ENCODE measurements at places on chromosomes 3 and 15.

GRCh38 chr3:150583028-150583427, 20.1 kb upstream of the SELENOT start:
- DNase-seq, result no peak

GRCh38 chr3:140292170-140292569, 357.2 kb downstream of the CLSTN2 start:
- no peak for DNase-seq

GRCh38 chr3:127589600-127590281, 792 bp downstream of the TPRA1 start:
- no peak for DNase-seq

GRCh38 chr15:74336061-74337005, 31.1 kb downstream of the CYP11A1 start:
- DNase-seq, result no peak

DNA sequence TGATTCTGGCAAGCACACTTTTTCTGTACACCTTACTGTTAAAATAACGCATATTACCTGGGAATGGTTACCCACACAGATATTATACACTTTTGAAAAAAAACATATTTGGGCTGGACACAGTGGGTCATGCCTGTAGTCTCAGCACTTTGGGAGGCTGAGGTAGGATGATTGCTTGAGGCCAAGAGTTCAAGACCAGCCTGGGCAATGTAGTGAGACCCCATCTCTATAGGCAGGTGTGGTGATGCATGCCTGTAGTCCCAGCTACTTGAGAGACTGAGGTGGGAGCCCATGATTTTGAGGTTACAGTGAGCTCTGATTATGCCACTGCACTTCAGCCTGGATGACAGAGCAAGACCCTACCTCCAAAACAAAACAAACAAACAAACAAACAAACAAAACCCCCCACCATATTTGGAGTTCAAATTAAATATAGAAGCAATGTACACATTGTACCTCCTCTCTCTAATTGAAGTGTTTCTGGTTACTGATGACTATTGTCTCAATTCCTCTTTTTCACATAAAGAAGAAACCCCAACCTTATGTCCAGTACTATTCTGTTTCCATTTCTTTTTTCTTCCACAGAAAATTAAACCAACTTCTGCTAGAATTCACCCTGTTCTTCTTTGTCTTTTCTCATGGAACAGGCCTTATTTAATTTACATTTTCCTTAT, 152.6 kb upstream of the UMPS start:
- no peak for DNase-seq

- DNase-seq, result no peak
Observed at GRCh38 chr3:129336093-129336706, 57.5 kb downstream of the HMCES start.

DNA sequence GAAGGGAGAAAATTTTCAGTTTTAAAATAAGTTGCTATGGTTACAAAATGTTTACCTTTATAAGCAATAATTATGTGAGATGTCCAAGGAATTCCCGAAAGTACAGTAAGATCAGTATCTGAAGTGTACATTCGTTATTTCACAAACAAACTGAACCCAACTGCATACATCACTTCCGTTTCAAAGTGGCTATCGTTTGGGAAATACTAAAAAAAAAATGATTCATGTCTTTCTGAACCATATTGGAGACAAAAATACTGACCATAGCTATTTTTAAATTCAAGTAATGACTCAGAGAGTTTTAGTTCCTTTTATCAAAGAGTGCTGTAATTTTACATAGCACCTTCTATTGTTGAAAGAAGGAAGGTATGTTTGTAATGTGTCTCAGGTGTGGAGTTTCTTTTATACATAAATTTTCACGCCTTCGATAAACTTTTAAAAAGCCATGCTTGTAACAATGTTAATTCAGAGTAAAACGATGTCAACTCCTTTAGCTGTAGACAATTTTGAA, 8.0 kb upstream of the ANKRD28 start:
- no peak for DNase-seq

DNA sequence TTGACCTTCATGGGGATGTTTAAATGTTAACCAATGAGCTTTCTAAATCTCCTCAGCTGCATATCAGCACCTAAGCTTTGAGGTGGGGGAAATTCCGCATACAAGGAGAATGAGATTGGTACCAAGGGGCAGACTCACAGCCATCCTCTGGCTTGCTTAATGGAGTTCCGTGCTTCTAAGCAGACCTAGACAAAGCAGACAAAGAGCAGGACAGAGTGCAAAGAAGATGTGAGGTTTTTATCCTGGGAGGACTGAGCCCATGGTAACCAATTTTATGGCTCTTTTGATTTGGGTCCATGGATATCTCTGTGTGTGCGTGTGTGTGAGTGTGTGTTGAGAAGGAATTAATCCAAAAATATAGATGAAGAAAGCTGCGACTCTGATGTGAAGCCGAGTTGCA, 7.5 kb downstream of the TAFA4 start:
- no peak for DNase-seq

DNA sequence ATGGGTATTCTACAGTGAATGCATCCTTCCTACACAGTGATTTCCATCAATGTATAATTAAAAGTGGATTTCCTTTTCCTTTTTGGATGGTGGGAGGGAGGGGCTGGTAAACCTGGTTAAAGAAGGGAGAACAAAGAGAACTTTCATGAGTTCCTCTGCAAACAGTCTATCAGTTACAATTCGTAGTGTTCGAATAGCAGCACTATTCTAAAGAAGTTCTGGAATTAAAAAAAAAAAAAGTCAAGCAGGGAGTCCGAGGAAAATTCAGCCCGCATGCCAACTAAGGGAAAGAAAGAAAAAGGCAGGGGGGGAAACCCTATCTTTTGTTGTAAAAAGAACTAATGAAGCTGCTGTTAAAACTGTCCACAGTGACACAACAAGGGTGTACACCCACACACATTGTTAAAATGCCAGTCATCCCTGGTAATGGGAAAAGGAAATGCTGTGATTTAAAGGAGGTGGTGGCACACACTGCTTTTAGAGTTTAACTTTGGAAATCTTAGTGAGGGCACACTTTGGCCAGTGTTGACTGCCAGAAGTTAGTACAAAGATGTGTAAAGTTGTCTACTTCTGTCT, 521.2 kb downstream of the ZIC1 start:
- no peak for DNase-seq

DNA sequence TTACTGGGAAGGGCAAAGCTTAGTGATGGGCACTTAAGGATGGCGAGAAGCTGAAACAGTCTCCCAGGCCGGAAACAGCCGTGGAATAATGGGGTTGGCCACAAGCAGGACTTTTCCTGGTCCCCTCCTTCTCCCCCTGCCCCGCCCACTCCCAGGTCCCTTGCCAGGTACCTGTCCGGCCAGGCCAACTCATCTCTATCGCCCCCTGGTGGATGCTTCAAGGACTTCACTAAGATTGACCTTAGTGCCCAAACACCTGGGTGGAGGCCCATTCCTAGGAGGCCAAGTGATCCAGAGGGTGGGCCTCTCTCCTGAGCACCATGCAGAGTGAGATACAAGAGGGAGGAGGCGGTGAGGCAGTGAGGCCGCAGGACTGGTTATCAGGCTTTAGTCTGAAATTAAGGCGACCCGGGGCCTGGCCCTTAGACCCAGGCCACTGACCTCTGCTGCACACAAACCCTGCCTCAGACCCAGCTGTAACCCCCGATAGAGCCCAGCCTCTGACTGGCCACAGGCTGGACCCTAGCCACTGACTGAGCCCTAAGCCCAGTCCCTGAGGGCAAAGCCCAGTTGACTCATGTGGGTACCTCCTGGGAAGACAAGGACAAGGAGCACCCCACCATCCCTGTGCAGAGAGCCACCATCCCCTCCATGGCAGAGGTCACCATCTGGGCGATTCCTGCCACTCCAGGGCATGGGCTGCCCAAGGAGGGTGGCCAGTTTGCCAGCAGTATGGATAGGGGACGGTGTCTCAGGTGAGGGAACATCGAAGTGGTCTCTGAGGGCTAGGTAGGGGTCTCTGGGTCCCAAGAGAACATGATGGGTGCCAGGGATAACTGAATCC, 37.6 kb downstream of the VIPR1 start:
- no peak for DNase-seq

DNA sequence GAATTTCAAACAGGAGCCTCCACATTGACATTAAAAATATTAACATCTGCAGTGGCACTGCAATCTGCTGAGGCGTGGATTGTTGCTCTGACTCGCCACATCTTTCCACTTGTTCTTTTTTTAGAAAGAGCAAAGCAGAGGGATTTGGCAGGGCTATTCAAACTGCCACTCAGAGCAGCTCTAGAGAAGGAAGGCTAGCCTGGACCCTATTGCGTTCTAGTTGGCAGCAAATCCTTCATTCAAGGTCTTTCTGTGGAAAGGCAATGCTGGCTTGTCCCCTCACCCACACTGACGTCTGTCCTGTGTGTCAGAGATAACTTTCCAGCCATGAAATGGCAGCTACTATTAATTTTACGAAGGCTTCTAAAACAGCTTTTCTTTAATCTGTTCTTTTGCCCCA, 483.2 kb upstream of the SGO1 start:
- peak; percentile 12 for DNase-seq

All from NCI-H2171 (cell line).